Fibroblast of skin of right quadriceps (primary cell): ENCODE measurements at places on chromosomes 1 and 21.

DNA sequence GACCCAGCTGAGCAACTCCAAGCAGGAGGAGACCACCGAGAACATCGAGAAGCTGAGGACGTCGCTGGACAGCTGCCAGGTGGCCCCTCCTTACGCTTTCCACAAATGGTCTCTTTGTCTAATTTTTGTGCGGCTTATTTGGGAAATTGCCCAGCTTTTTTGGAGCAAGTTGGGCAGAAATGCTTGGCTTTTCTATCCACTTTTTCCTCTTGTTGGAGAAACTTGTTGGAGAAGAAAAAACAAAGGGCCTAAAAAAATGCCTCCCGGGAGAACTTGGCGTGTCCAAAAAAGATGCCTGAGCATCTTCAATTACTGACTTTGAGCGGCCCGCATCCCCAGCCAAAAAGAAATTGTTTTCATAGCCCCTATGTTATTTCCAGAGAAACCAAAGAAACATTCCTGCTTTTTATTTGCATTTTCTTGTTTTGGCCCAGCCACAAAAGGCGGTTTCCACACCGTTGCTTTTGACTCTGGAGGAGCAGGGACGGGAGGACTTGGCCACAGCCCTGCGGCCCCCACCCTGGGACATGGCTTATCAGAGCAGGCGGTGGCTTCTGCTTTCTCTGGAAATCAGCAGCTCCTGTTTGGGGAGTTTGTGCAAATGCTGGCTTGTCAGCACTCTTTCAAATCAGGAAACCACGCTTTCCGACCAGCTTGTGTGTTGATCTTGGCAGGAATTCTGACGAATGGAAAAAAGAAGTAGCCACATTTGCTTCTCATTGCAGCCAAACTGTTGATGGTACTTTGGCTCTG is 81.2 kb upstream of the EFHD2 start:
- peak; percentile 67 for DNase-seq

- no peak for DNase-seq
Measured at GRCh38 chr1:116365353-116365780, 7.7 kb upstream of the ATP1A1 start.

DNA sequence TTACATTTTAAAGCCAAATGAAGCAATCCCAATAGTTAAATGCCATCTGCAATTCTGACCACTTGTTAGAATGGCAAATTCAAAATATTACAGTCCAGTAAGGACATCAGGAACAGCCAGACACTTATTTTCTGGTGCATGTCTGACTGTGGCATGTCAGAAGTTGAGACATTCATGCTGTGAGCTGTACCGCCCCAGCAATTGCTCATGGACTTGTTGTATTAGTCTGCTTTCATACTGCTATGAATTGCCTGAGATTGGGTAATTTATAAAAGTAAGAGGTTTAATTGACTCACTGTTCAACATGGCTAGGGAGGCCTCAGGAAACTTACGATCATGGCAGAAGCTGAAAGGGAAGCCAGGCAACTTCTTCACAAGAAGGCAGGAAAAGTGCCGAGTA is 19.1 kb downstream of the DDAH1 start:
- peak; percentile 37 for DNase-seq

DNA sequence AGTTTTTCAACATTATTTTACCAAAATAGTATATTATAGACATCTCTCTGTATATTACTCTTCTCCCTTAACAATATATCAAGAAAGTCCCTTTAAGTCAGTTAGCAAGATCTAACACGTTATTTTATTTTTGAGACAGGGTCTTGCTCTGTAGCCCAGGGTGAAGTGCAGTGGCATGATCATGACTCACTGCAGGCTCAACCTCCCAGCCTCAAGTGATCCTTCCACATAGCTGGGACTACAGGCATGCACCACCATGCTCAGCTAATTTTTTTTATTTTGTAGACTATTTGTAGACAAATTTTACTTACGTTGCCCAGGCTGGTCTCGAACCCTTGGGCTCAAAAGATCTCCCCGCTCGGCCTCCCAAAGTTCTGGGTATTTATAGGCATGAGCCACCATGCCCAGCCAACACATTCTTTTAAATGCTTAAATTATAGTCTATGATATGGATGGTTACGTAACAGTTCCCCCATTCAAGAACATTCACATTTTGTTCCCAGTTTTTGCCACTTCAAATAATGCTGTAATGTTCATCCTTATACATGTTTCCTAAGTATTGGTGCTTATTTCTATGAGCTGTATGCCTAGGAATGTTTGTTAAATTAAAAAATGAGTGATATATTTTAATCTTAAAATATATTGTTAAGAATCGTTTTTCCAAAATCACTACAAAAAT is 70.4 kb downstream of the TUT4 start:
- DNase-seq: no peak

DNA sequence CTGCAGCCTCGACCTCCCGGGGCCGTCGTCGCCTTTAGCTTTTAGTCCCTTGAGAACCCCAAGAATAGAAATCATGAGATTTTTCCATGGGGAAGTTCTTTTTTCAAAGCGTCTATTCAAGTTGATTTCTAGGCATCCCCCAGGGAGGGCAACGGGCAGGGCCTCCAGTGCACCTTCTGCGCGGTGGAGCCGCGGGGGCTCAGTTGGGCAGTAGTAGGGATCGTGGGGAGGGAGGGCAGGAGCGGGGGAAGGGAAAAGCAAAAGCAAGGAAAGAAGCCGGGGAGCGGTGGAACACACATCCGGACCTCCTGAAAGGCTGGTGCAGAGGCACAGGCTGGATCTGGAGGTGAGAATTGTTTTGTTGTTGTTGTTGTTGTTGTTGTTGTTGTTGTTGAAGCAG is 103.4 kb downstream of the PPIAL4G start:
- DNase-seq: no peak
